Fibroblast of lung (primary cell): ENCODE measurements at places on chromosomes 6 and 20.

- DNase-seq, result peak; percentile 38
These were observed 200.2 kb upstream of the SUPT3H start for GRCh38 chr6:45577836-45578504.

DNA sequence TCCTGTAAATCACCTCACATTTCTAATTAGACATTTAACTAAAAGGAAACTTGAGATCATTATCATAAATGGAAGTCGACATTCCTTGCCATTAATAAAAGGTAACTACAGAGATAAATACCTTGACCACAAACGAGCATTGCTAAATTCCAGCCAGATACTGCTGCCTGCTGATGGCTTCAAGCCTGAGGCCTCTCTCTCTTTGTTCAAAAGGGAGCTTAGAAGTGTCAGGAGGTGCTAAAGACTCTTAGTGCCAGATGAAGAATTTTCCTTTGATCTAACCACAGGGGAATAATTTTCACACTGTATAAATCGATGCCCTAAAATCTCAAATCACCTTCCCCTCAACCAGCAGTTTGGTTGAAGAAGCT lies 248.2 kb upstream of the PMEPA1 start:
- no peak for DNase-seq

DNA sequence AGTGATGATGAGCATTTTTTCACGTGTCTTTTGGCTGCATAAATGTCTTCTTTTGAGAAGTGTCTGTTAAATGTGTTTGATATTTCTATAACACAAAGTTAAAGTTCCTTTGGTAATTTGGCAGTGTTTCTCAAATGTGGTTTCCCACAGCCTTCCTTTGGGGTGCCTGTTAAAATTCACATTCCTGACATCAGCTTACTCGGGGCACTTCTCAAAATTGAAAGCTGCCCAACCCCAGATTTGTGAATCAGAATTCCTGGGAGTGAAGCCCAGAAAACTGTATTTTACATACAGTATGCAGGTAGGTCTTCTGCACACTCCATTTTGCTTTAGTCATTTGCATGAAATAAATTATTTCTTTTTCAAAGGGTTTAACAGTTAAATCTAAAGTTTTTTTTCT lies 207.9 kb downstream of the GMPR start:
- DNase-seq, result no peak

DNA sequence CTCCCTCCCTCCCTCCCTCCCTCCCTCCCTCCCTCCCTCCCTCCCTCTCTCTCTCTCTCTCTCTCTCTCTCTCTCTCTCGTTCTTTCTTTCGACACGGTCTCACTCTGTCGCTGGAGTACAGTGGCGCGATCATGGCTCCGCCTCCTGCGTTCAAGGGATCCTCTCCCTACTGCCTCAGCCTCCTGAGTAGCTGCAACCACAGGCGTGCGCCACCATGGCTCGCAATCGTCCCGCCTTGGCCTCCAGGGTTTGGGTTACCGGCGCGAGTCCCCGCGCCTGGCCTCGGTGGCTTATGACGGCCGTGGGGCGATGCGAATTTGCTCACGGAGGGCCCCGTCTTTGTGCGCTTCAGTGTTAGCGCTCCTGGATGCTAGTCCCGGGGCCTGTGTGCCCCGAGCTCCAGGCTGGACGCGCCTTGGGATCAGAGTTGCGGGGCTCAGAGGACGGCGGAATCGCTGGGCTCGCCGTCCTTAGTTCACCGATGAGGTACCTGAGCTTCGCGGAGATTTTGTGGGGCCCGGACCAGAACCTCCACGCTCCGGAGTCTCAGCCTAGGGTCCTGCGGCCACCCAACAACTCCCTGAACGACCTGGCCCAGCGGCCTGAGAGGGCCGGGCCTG lies 45.2 kb downstream of the MCUR1 start:
- DNase-seq, result no peak

- DNase-seq, result no peak
These were observed 59.6 kb downstream of the RAB44 start for GRCh38 chr6:36757206-36757605.

- no peak for DNase-seq
These were observed 2.3 kb upstream of the SLC23A2 start for GRCh38 chr20:5003626-5004025.

- DNase-seq, result peak; percentile 93
These were observed 78.4 kb upstream of the IYD start for GRCh38 chr6:150290429-150290828.

GRCh38 chr20:23520185-23520584 lies 29.3 kb downstream of the CST8 start:
- no peak for DNase-seq

DNA sequence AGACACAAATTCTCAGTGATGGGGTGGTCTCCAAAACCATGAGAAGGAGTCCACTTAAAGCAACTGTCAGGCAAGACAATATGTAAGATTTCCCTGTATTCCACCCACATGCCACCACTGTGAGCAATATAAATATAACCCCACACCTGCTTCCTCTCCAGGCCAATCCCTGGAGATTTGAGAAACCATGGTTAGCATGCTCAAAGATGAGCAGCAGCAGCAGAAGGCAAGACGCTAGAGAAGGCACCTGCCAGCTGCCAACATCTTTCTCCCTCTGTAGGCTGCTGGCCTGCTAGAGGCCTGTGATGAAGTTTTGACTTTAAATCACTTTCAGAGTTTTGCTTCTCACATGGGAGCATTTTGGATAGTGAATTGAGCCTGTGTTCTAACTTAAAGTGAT lies 7.9 kb upstream of the SOD2 start:
- DNase-seq, result no peak

DNA sequence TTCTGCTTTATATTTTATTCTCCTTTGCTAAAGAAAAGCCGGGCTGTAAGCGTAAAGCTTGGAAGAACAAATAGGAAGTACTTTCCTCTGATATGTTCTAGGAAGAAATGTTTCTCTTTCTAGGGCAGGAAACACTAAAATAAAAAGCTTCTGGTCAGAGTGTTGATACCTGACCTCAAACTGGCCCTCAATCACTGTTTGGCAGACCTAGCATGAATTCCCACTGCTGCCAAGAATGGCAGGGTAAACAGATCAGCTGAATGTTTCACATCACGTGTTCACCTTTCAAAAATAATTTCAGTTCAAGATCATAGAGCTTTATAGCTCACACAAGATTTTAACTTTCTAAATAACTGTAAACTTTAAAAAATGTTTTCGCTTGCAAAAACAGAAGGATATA lies 2.9 kb downstream of the MPC1 start:
- no peak for DNase-seq

- peak; percentile 61 for DNase-seq
These were observed 73.7 kb downstream of the PRND start for GRCh38 chr20:4795394-4795793.

DNA sequence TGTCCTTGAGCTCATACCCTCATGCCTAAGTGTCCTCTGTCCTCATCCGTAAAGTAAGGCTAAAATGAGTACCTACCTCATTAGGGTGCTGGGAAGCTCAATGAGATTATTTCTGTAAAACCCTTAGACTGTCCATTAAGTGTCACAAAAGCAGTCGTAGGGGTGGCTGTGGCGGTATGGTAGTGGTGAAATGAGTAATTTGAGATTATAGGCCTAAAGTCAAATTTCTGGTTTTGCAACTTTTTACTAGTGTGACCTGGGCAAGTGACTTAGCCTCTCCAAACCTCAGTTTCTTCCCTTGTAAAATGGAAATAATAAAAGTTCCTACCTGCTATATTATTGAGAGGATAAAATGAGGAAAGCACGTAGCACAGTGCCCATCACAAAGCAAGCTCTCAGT lies 148.2 kb upstream of the AKAP12 start:
- DNase-seq, result no peak

GRCh38 chr6:108742041-108742440 lies 106.2 kb upstream of the ARMC2 start:
- no peak for DNase-seq
